ENCODE measurements at places on chromosomes 1 and 21.
A peak's percentile ranks its signal among the peaks of the same experiment; 100 is the strongest.

DNA sequence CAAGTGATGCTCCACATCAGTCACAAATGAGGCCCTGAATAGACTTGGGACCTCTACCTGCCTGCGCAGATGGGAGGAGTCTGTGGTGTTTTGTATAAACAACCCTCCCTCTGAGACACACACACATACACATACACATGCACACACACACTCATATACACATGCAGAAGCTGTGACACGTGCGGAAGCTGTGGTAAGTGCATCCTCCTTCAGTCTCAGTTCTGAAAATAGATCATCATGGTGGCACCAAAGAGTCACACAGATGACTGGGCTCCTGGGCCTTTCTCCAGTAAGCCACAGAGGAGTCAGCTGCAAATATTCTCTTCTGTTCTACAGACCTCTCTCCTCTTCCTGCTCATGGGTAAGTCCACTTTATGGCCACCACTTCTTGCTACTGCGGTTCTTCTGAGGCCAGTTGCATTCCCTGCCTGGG, at the start of gene LY9:
Gene LY9 (plus strand): TSS at position 224 of the 433 bp plus-strand sequence. CDS start 14 bp downstream, at position 238.
- DNase-seq, result peak; percentile 82

DNA sequence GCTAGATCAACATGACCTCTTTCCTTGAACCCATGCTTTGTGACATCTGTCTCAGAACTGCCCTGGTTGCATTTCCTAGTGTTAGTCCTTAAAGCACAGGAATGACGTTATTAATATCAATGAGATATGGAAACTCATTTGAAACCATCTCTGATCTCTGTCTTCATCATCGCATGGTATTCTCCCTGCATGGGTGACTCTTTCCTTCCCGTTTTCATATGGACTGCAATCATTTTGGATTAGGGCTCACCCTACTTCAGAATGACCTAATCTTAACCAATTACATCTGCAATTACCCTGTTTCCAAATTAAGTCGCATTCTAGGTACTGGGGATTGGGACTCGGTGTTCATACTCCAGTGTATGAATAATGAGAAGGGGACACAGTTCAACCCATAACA, 41.7 kb upstream of the DISC1 start:
- no peak for DNase-seq

DNA sequence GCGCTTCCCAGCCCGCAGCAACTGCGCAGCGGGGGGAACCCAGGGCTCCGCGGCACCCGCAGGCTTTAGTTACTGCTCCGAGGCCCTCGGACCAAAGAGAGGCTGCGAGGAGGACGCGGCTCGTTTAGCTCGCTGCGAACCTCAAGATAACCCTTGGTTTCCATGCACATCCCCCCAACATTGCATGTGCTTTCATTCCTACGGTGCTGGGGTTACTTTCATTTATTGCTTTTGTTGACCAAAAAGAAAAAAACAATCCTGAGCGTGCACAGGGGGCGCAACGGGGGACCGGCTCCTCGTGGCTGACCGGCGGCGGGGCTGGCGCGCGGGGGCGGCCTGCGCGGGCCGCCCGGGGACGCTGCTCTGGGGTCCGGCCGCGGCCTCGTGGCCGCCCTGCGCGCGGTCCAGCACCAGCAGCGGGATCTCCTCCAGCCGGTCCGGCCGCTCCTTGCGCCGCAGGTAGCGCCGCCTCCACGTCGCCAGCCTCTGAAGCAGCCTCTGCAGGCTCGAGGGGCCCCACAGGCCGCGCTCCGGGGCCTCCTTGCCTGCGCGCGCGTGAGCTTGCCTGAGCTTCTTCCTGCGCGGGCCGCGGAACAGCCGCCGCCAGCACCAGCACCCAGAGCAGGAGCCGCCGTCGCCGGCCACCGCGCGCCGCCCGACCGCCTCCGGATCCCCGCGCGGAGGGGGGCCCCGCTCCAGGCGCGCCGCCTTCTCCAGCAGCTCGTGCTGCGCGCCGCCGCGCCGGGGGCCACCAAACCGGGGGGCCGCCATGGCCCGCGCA, 77.4 kb downstream of the DESI2 start:
- no peak for DNase-seq

DNA sequence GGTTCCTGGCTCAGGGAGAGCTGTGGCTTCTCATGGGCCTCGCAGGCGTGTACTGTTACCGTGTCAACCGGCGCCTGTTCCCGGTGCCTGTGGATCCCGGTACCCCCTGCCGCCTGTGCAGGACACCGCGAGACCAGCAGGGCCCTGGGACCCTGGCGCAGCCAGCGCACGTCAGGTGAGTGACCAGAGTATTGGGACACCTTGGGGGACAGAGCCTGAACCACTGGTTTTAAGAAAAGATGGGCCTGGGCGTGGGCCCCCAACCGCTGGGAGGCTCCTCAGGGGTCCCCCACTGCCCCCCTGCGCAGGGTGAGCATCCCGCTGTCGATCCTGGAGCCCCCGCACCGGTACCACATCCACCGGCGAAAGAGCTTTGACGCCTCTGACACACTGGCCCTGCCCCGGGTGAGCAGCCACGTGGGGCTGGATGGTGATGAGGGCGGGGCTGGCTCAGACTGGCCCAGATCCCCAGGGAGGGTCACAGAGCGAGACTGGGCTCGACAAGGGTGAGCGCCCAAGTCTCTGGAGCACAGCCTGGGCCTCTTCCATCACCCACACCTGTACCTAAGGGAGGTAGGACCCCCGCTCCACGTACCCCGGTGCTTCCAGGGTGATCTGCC, 10.5 kb downstream of the MIIP start:
- DNase-seq, result no peak

DNA sequence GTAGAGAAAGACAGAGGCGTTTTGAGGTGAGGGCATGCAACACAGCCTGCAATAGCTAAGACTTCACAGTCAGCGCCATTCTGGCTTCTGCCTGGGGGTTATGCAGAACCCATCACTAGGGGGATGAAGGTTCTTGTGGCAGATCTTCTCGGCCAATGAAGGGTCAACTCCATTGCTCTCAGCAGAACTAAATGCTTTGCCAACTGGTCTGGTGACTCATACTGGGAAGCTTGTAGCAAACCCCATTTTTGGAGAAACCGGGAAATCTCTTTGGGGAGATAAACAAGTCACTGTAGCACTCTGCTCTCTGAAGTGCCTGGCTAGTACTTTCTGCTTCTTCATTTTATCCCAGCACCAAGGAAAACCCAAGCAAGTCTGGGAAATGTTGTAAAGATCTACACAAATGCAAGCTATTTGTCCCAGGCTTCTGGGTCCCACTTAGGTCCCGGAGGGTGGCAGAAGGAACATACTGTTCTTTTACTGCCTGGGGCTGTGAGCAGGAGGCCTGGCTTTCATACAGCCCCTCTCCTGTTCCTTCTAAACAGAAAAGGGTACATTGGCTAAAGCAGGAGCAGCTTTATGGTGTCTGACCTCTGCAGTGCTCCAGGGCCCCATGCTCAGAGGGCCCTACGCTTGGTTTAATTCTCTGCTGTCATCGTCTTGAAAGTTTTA, 28.8 kb downstream of the SHISA4 start:
- DNase-seq, result no peak

DNA sequence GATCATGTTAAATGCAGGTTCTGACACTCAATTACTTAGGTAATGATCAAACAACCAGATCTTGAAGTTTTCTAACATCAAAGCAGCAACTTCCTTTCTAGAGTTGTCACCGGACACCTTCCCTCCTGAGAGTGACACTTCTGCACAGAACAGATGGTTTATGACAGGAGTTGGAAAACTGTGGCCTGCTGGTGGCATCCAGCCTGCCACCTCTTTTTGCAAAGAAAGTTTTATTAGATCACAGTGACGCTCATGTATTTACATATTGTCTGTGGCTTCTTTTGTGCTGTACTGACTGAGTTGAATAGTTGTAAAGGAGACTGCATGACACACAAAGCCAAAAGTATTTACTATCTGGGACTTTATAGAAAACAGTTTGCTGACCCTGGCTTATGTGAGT, 28.3 kb downstream of the DDR2 start:
- DNase-seq, result no peak

- DNase-seq, result no peak
Measured at GRCh38 chr1:34851431-34852105, 8.0 kb downstream of the SMIM12 start.

GRCh38 chr1:21324368-21325141, 34.3 kb upstream of the ECE1 start:
- DNase-seq, result peak; percentile 57

GRCh38 chr1:85201340-85202091, 700 bp upstream of the SYDE2 start:
- peak; percentile 59 for DNase-seq

GRCh38 chr1:229159668-229160544, 111.0 kb upstream of the RAB4A start:
- DNase-seq, result no peak

DNA sequence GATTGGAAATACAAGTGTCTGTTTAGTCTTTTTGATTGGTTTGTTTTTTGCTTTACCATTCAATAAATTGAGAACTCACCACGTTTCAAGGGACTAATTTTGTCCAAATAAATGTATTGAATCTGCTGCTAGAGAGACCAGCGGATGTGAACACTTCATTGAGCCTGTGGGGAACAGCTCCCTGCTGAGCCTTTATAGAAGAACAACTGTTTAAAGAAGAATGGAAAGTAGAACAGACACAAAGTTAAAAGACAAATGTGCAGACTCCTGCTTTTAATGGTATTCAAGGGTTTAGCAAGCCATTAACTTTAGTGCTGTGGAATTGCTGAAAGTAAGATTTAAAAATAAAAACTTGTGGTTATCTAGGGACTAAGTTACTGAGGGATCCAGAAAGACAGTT, 817.7 kb upstream of the B3GALT2 start:
- no peak for DNase-seq

DNA sequence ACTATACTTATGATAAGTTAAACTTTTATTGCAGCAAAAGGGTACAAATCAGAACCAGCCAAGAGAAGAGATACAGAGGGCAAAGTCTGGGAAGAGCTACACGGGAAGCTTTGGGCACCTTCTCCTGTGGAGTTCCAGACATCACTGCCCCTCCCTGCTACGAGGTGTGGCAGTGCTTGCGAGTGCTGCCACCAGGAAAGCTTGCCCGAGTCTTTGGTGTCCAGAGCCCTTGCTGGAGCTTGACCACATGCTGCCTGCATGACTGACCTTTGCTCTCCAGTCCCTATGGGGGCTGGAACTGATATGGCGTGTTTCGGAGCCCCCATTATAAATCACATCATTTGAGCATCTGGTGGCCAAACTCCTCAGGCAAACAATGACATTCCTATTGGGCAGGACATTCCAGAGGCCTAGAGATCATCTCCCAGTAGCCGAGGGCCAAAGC, 23.4 kb downstream of the PLEKHO1 start:
- DNase-seq, result no peak

- DNase-seq, result no peak
Measured at GRCh38 chr21:41712201-41712600, 54.7 kb downstream of the RIPK4 start.

DNA sequence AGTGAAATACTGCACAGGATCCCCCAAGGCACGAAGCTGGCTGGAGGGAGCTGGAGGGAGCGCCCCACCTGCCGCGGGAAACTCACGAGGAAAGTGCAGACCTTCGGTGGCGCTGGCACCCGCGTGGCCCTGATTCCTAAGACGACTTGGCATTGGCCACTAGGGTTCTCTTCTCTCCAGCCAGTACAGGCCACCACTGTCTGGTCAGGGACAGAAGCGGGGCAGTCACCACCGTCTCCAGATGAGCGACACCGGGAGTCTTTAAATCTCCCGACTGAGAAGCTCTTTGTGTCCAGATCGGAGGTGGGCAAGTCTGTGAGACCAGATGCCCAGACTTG, 19.2 kb upstream of the CHIA start:
- no peak for DNase-seq

- DNase-seq, result no peak
Measured at GRCh38 chr1:233261206-233261605, 34.3 kb downstream of the PCNX2 start.

- no peak for DNase-seq
Measured at GRCh38 chr1:54227891-54228310, 27.9 kb downstream of the MRPL37 start.

- no peak for DNase-seq
Measured at GRCh38 chr1:44442791-44443190, 37.7 kb downstream of the RNF220 start.

DNA sequence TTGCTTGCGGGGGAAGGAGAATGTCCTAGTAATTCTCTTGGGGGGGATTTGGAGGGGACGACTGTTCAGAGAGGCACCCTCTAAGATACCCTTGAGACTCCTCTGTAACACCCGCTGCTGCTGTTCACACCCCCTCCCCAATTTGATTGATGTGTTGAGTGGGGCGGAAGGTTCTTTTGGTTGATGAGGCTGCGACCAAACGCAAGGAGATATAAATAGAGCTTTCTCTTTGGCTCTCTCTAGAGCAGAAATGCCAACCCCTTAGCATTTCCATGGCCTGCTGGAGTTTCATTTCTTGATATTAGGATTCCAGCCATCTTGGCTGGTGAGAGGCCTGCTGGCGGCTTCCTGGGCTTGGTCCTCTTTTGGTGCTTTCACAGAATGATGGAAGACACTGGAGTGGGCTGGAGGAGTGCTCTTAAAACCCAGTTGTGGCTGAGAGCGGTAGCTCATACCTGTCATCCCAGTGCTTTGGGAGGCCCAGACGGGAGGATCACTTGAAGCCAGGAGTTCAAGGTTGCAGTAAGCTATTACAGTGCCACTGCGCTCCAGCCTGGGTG, 2.0 kb downstream of the PIK3CD start:
- DNase-seq, result no peak

DNA sequence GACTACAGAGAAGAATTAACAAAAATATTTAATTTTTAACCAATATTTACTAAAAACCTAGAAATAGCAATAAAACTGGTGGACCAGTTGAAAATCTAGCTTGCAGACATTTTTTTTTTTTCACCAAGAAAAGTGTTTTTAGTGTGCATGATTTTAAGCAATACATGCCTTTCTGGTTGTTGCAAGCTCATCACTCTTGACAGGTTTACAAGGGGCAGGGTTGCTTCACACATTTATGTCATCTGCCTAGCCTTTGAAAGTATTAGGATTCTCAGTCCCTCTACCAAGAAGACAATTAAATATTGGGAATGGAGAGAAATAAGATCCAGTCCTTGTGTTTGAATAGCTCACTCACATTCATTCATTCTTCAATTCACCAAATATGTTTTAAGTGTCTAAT, 53.8 kb upstream of the LYPLAL1 start:
- no peak for DNase-seq

Data from T-helper 22 cell (primary cell).